ENCODE measurements at places on chromosomes 16 and 17.

GRCh38 chr16:58699151-58699550 lies 14.6 kb upstream of the SLC38A7 start:
- DNase-seq, result no peak

DNA sequence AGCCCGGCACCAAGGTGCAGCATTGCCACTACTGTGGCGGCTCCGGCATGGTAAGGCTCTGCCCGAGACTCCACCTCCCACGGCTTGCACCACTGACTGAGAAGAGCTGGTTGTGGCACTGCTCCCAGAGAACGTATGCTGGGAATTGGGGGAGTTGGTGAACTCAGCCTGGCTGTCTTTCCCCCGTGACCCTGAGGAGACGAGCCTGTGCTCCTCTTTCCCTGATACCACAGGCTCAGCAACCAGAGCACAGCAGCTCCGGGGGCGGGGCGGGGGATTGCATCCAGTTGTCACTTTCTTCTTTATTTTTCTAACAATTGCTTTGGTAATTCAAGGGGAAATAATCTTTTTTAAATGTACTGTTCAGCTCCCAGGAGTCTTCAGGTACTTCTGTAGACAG lies 16.7 kb downstream of the DNAJA3 start:
- DNase-seq, result no peak

DNA sequence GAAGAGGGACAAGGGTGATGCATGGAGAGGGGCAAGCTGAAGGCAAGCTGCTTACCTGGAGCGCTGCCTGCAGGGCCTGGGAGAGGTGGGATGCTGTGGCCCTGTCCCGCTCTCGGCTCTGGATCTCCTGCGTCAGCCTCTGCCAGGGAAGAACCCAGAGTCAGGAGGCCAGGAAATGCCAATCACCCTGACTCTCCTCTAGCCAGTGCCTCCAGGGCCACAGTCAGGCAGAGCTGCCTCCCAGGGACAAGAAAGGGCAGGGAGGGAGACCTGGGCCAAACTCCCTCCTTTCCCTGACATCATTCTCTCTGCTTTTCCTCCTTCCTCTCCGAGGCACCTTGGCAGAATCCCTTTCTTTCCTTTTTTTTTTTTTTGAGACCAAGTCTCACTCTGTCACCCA lies 11.3 kb downstream of the CDK3 start:
- DNase-seq, result no peak

DNA sequence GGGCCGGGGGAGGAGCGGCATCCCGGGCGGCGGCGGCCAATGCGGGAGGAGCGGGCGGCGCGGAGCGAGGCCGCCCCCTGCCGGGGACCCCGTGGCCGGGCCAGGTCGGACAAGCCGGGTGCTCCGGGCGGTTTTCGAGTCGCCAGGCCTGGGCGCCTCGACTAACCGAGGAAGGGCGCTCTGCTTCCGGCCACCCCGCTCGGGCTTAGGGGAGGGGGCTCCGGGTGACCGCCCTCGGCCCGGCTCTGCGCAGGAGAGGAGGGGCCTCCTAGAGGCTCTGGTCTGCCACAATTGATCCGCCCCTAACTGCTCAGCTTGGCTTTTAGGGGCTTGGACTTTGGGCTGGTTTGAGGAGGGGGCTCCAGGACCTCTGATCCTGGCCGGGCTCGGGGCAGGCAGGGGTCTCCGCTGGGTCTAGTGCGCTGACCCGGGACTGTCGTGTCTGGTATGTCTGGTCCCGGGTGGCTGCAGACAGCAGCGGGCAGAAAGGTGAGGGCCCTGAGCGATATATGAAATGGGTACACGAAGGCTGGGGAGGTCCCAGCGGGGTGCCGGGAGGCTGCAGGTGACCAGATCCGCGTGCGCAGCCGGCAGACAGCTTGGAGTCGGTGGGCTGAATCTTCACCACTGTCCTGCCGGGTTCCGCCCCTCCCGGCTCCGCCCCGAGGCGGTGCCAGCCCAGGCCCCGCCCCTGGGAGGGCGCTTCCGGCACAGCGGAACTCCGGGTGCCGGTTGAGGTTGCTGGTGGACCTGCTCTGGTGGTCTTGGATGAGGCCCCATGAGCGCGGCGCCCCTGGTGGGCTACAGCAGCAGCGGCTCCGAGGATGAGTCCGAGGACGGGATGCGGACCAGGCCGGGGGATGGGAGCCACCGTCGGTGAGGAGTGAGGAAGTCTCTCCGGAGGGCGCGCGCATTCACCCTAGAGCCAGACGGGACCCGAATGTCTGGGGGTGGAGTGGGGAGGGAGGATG lies at the start of gene USB1:
TSS of gene USB1 (plus strand) at position 702 of the 971 bp plus-strand sequence. CDS start at position 779, 77 bp downstream.
- DNase-seq, result peak; percentile 82

- DNase-seq, result no peak
Measured at GRCh38 chr16:84922351-84923120, 88.8 kb downstream of the ZDHHC7 start.

DNA sequence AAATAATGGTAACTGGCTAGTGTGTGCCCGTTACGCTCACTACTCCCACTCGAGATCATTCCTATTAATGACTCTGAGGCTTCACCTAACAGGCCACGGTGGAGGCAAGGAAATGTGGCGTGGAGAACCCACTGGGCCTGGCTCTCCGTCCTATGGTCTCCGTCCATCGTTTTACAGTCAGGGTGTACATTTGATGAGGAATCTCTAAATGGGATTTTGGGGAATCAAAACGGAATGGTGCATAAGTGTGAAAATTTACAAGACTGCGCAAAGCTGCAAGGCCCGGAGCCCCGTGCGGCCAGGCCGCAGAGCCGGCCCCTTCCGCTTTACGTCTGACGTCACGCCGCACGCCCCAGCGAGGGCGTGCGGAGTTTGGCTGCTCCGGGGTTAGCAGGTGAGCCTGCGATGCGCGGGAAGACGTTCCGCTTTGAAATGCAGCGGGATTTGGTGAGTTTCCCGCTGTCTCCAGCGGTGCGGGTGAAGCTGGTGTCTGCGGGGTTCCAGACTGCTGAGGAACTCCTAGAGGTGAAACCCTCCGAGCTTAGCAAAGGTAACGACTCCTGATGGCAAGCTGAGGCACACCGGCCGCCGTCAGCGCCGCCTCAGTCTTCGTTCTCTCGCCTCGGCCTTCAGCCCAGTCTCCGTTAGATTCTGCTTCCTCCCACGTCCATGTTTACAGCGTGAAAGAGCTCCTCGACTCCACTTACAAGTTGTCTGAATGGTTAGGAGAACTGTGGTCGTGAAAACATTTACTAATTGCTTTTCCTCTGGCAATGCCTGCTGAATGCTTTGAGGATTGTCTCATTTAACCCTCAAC lies at the start of gene RAD51C:
TSS of gene RAD51C (plus strand) at position 364 of the 817 bp plus-strand sequence. CDS start at position 406, 42 bp downstream.
- DNase-seq, result peak; percentile 81

DNA sequence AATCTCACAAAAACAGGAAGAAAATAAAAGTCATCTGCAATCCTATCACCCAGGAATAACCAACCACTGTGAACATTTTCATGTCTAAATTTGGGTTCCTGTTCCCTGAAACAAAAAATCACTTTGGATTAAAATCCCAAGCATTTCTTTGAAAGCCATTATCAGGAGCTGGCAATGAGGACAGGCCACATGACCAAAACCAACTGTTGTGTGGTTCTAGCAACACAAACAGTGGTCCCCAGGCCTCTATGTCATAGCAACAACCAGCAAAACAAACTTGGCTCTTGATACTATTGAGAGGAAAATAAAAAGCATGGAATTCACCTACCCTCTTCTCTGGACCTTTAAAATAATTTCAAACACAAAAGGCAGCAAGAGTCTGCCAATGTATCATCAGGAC lies 252.5 kb downstream of the SLC39A11 start:
- DNase-seq, result no peak

DNA sequence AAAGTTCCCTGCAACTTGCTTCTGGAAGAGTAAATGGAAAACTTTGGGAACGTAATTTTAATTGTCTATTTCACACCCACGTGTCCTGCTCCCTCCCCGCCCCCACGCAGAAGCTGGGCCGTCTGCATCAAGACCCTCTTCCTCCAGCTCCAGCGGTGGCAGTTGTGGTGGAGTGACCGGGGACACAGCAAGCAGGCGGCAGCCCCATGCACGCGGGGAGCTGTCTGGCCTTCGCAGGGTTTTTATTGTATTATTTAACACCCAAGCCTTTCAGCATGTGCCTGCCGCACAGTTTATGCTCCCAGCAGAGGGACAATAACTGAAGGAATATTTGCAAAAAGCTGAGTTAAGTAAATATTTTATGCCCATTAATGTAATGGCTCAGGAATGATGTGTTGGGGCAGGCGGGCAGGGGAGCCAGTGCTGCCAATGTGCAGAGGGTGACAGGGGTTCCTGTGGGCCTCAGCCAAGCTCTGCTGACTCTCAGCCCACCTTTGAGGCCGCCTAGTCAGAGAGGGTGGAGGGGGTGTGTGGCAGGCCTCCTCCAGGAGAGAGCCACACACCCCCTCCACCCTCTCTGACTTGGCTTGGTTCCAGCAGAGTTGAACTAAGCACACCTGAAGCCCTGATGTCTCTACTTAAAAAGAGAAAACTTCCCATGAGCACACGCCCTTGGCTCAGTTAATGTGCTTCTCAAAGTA lies 32.4 kb upstream of the ENPP7 start:
- DNase-seq, result no peak

GRCh38 chr17:55794725-55795482 lies 44.1 kb downstream of the PCTP start:
- no peak for DNase-seq

DNA sequence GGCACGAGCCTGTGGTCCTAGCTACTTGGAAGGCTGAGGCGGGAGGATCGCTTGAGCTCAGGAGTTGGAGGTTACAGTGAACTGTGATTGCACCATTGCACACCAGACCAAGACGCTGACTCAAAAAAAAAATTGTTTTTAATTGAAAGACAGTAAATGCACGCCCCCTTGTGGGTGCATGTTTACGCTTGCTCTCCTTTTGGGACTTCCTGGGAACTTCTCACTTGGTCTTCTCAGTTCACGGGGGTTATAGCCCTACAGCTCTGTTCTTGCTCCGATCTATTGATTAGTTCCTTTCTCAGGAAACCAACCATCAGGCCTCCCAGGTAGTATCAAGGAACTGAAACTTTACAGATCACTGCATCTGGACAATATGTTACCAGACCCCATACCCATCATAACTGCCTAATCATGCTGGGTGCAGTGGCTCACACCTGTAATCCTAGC lies 14.2 kb upstream of the RIPOR1 start:
- DNase-seq, result peak; percentile 55

DNA sequence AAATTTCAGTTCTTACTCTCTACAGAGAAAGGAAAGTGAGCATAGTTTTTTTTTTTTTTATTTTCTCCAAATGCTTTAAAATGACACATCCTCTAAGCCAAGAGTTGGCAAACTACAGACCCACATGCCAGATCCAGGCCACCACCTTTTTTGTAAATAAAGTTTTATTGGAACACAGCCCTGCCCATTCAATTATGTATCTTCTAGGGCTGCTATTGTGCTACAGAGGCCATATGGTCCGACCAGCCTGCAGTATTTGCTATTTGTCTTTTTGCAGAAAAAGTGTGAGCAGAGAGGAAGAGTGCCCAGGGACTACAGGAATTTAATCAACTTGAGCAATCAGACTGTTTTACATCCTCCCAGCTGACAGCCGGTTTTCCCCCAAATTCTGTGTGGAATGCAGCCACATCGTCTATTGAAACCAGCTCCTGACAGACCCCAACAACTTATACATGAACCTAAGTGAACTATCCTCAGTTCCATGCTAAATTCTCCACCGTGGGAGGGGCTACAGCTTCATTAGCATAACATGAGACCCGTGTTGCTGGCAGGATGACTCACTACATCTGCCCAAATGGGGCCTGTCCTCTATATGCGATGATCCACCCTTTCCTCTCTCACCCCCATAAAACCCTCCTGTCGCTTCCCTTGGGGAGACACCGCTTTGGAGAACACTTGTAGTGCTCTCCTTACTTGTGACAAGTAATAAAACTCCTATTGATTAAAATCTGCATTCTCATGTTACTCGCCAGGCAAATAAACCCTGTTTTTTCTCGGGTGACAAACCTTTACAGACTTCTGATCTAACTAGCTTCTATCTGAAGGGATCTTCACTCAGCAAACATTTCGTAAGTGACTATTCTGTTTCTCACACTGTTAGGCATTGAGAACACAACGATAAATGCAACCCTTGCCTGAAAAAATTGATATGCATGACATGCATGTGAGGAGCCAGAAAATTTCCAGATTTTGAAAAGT lies 149.4 kb upstream of the HS3ST3A1 start:
- no peak for DNase-seq

GRCh38 chr16:89547291-89547690 lies 13.2 kb upstream of the RPL13 start:
- DNase-seq, result no peak

GRCh38 chr16:86919078-86919477 lies 340.7 kb downstream of the FOXL1 start:
- no peak for DNase-seq

DNA sequence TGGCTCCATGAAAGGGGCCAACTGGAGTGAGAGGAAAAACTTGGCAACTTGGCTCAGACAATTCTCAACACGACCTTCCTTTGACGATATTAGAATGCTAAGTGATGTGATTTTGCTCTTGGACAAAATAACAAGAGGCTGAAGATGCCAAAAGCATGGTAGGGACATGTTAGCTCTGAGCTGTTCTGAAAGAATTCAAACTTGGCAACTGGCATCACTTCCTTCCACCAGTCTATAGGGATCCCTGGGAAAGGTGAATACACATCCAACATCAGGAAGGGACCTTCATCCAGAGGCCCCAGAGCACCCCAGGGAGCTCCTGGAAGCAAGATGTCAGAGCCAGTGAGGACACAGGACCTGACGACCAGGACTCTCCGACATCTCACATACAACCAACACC lies 4.3 kb downstream of the KRT37 start:
- DNase-seq, result no peak

DNA sequence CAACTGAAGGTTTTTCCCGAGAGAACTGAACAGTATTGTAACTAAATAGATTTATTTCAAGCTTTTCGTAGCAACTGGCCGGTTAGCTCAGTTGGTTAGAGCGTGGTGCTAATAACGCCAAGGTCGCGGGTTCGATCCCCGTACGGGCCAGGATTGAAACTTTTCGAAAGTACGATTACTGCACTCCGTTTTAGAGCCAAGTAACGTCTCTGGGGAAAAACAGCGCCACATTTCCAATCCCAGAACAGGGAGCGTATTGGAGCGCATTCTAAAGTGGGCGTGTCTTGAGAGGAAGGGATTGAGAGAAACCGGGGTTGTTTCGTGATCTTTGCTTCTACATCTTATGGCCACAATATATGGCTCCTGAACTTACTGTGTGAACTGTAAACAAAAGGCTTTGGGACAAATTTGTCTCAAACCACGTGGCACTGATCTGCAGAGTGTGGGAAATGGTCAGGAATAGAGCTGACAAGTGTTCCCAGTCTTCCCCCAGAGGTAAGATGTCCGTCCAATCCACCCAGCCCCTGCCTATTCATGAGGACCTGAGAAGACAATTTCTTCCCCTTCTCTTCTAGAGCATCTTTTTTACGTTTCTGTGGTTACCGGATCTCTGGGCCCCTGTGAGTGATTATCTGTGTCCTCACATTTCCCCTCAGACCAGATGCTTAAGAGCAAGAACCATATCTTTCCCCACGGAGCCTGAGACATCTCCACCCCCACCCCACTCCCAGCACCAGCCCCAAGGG lies 2.3 kb downstream of the BORCS6 start:
- DNase-seq, result peak; percentile 77

GRCh38 chr16:62254847-62255246 lies 218.6 kb upstream of the CDH8 start:
- DNase-seq, result no peak

- DNase-seq, result no peak
Measured at GRCh38 chr16:66701026-66701425, 4.5 kb upstream of the CMTM4 start.

- DNase-seq, result no peak
Measured at GRCh38 chr17:58176200-58176599, 9.4 kb downstream of the OR4D2 start.

Data from stimulated activated CD4-positive, alpha-beta T cell treated with anti-CD3 and anti-CD28 coated beads, Interleukin-15, amount 100 ng/mL, for 1 hour (primary cell).